Head of caudate nucleus (tissue), 42 donors: ENCODE measurements at places on chromosomes 7 and 10.

DNA sequence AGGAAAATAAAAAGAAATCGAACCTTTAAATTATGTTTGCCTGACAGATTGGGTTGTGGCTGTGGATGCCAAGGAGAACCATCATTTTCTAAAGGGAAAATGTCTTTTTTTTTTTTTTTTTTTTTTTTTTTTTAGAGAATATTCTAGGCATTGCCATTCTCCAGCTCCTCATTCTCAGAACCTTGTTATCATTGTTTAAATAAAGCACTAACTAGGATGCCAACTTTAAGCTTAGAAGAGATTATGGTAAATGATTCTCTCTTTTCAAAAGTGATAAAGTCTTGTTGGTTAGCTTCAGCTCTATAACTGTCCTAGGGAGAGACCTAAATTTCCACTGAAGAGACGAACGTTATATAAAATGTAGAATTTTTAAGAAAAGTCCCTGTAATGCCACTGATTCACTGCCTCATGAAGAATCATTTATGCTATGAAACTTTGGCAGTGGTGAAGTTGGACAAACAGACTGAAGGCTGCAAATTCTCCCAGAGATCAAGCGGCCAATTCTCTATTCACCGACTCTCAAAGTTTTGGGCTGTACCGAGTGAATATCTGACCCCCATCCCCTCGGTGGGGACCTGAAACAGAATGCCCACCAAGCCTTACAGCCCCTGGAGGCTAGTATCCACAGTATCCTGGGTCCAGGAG is 207.9 kb upstream of the PITRM1 start:
- no peak for DNase-seq

DNA sequence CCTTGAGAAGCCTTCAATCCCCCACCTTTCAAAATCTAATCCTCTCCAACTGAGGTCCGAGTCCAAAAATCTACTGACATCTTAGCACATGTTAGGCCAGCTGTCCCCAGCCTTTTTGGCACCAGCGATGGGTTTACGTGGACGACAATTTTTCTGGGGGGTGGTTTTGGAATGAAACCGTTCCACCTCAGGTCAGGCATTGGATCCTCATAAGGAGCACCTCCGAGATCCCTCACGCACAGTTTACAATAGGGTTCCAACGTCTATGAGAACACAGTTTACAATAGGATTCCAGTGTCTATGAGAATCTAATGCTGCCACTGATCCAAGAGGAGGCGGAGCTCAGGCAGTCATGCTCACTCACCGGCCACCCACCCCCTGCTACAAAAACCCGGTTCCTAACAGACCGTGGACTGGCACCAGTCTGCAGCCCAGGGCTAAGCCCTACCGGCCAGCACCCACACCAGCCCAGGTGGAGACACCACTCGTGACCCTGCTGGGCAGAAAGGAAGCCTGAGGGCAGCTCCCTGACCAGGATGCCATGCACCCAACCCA is 107.6 kb downstream of the DIP2C start:
- DNase-seq, result no peak

- DNase-seq, result no peak
Observed at GRCh38 chr10:125316436-125316835, 156.1 kb upstream of the CTBP2 start.

- DNase-seq, result peak; percentile 95
Observed at GRCh38 chr7:28853834-28854749, 104.0 kb downstream of the TRIL start.

DNA sequence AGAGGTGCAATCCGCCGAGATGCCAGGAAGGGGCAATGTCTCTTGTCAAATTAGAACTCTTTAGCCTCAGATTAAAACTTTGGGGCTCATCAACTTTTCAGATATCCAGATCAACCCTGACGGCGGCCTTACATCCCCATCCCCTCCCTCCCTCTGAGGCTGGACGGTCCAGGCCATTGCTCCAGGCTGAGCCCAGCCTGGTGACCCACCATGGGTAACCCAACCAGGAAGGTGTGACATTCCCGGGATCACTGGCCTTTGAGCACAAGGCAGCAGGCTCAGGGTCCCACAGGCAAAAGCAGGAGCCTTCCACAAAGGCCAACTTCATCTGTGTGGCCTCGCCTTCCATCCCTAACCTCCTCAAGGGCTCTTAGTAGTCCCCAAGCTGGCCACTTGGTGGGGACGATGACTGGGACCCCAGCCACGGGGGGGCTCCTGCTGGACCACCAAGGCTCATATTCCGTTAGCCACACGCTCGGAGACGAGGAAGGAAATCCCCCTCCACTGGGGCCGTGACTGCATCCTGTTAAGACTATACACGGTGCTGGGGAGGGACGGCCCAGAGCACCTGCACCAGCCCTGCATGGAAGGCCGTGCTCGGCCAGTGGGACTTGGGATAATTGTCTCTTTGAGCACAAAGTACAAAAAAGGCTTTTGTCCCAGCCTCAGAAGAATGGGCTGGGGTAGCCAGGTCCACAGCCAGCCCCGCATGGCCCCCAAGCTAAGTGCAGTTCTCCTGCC is 62.8 kb downstream of the ZRANB1 start:
- peak; percentile 27 for DNase-seq

- DNase-seq, result no peak
Observed at GRCh38 chr10:21238044-21238443, 287.4 kb downstream of the SKIDA1 start.

DNA sequence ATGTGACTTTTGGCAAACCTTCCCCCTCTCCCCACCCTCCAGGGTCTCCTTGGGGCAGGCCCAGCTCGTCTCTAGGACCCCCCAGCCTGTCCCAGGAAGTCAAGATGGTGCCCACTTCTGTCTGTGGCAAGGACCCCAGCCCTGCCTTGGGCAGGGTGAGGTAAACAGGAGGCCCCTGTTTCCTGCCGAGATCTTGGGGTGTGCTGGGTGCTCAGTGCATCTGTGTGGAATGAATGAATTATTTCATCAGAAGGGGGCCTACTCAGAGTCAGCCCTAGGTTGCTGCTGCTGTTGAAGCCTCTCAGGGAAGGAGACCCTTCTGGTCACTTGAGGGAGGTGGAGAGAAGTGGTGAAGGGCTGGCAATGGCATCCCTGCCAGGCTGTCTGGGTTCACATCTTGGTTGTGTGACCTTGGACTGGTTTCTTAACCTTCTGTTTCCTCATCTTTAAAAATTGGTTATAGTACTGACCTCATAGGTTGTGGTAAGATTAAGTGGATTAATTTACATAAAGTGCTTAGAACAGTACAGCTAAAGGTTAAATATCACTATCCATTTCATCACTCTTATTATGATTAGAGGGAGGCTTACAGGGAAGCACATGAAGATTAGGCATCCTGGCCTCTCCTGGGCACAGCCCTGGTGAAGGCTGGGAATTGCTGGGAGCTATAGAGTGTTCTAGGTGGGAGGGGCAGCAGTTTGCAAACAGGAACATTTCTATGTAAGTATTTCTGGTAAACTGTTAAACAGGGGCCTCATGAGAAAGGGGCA is 67.7 kb downstream of the ZMIZ1 start:
- DNase-seq, result no peak

DNA sequence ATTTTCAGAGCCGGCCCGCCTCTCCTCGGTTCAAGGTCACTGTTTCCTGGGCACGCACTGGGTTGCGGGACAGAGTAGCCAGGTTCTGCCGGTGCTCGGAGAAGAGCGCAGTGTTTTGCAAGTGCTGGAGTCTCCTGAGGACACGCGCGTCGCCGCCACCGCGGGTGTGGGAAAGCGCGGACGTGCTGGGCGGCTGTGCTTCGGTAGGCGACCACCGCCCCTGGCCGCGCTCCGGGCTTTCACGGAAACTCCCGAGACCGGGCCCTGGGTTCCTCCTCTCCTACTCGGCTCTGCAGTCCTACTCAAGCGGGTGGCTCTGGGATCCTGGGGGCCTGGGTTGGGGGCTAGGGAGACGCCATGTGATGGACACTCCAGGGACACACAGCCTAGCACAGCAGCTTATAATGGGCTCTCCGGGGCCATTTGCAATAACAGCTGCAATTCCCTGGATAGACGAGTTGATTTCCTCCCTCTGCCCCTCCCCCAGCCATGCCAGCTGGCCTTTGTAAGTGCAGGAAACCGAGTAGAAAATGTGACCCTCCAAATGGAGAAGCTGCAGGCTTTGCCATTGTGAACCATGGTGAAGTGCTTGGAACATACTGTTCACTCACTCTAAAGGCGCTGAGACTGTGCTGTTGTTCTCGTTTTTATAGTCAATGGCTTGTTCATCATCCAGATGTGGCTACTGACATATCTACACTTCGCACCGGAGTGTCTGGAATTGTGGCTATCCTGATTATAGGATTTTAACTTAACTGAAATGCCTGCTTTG is 2.1 kb downstream of the FRAT1 start:
- DNase-seq, result peak; percentile 66

DNA sequence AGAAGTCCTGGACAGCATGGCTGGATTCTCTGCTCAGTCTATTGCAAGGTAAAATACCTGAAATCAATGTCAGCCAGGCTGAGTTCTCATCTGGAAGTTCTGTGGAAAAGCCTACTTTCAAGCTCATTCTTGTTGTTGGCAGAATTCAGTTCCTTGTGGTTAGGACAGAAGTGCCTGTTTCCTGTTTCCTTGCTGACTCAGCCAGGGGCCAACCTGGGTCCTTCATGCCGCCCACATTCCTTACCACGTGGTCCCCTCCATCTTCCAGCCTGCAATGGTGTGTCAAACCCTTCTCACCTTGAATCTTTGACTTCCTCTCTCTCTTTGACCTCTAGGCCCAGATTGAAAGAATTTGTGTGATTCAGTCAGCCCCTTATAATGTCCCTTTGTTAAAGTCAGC is 197.1 kb upstream of the STK17A start:
- no peak for DNase-seq

DNA sequence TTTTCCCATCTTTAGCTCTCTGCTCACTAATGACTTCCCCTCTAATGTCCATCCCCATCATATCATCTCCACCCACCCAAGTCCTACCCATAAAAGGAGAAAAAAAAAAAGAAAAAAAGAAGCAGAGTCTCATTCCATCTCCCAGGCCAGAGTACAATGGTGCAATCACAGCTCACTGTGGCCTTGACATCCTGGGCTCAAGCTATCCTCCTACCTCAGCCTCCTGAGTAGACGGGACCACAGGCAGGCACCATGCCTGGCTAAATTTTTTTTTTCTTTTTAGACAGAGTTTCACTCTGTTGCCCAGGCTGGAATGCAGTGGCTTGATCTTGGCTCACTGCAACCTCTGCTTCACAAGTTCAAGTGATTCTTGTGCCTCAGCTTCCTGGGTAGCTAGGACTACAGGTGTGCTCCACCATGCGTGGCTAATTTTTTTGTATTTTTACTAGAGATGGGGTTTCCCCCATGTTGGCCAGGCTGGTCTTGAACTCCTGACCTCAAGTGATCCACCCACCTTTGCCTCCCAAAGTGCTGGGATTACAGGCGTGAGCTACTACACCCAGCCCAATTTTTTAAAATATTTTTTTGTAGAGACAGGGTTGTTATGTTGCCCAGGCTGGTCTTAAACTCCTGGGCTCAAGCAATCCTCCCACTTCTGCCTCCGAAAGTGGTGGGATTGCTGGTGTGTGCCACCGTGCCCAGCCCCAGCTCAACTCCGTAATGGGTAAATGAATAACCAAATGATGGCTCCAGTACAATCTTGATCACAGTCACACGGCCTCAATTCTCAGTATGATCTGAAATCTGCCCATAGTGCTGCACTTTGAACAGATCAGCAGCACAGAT is 24.6 kb upstream of the SGMS1 start:
- no peak for DNase-seq

DNA sequence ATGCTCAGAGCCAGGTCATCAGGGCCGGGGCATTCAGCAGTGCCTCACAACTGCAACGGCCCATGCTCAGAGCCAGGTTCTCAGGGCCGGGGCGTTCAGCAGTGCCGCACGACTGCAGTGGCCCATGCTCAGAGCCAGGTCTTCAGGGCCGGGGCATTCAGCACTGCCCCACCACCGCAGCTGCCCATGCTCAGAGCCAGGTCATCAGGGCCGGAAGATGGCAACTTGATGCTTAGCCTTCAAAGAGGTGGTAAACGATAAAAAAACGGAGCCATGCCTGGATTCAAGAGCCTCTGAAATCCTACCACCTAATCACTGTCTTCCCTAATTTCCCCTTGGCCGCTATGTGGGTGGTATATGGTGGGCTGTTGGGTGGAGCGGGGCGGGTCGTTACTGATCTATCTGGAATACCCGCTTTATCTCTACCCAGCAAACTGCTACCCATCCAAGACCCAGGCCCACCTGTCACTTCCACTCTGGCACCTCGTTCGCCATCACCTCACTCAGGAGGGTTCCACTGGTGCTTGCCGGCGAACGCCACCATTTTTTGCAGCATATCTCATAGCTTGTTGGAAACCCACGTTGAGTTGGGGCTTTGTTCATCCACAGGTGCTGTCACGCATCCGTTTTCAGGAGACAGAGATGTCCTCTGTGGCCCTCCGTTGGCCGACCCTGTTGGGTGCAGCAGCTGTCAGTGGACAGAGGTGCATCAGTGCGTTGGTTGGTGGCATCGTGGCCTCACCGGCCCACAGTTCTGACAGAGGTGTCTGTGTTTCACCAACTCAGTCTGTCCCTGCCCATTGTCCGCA is 221.1 kb downstream of the EBF3 start:
- no peak for DNase-seq

GRCh38 chr10:78491812-78492211 is 458.1 kb downstream of the RPS24 start:
- DNase-seq, result no peak

DNA sequence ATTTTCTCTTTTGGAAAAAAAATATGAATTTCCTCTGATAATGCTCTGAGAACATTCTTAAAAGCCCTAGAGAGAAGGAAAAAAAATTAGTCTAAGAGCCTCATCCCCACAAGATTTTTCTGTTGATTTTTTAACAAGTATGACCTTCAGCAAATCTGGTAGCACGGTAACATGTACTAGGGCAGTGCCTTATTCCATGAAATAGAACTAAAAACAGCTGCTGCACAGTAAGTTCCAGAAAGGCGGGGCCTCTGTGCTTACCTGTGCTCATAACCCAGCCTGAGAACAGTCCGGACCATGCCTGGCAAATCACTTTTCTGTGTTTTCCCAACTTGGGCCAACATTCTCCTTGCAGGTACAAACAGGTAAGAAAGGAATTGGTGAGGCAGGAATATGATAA is 519.1 kb upstream of the AKR1E2 start:
- no peak for DNase-seq

GRCh38 chr7:78434281-78434680 is 635.7 kb downstream of the PHTF2 start:
- DNase-seq, result no peak

DNA sequence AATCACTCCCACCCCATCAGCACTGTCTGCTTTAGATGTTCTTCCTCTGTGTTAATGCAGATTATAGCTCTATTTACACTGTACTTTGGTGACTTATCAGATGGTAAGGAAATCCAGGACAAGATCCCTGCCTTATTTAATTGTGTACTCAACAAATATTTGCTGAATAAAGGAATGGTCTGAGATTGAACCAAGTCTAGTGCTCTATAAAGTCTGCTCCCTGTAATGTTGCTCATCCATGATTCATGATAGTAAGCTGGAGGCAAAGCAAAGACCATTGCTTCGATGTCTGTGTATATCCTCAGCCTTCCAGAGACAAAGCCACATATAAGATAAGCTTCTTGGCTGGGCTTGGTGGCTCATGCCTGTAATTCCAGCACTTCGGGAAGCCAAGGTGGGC is 33.5 kb downstream of the PLCE1 start:
- no peak for DNase-seq

DNA sequence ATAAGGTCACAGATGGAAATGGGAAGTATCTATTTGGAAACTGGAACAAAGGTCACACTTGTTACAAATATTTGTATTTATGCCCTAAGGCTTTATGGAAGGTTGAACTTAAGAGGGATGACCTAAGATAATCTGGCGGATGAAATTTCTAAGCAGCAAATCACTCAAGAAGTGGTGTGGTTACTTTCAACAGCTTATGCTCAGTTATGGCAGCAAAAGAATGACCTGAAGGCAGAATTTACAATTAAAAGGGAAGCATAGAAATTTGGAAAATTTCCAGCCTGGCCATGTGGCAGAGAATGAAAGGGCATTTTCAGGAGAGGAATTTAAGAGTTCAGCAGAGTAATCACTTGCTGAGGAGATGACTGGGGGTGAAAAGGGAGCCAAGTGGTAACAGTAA is 95.8 kb upstream of the TNS3 start:
- DNase-seq, result no peak
